ENCODE measurements at places on chromosomes 7 and 10.

DNA sequence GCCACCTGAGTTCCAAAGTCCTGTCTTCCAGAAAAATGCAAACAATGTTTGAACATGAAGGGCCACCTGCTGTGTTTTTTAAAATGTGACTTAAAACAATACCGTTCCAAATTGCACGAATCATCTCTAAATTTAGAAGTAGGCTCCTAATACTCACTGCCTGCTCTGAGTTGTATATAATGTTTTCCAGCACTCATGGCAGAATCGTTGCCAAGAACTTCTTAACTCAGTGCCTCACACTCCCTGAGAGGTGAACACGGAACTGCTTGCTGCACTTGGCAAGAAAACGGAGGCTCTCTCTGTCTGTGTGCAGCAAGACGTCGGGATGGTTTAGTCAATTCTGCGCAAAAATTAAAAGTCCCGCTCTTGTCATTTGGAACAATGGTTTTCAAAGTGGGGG, 757.3 kb upstream of the AUTS2 start:
- no peak for DNase-seq

- no peak for DNase-seq
Measured at GRCh38 chr7:150715738-150716137, 675 bp upstream of the GIMAP1 start.

GRCh38 chr10:84522612-84523462, 194.4 kb downstream of the CCSER2 start:
- DNase-seq, result no peak

DNA sequence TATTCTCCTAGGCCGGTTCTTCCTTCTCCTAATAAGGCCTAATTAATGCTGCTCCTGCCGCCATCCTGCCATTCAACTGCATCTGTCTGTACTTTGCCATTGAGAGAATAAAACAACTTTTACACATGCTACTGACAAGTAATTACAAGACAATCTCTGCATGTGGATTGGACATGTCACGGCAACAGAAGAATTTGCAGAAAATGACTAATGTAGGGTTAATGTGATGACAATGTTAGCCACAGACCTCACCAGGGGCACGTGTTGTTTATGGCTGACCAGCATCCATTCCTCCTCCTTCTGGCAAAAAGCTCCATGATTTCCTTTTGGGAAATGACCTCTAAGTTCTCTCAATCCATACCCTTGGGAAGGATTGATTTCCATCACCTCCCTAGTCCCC, 58.0 kb downstream of the NEBL start:
- no peak for DNase-seq

GRCh38 chr7:19161671-19162070, 16.4 kb upstream of the FERD3L start:
- DNase-seq, result no peak

DNA sequence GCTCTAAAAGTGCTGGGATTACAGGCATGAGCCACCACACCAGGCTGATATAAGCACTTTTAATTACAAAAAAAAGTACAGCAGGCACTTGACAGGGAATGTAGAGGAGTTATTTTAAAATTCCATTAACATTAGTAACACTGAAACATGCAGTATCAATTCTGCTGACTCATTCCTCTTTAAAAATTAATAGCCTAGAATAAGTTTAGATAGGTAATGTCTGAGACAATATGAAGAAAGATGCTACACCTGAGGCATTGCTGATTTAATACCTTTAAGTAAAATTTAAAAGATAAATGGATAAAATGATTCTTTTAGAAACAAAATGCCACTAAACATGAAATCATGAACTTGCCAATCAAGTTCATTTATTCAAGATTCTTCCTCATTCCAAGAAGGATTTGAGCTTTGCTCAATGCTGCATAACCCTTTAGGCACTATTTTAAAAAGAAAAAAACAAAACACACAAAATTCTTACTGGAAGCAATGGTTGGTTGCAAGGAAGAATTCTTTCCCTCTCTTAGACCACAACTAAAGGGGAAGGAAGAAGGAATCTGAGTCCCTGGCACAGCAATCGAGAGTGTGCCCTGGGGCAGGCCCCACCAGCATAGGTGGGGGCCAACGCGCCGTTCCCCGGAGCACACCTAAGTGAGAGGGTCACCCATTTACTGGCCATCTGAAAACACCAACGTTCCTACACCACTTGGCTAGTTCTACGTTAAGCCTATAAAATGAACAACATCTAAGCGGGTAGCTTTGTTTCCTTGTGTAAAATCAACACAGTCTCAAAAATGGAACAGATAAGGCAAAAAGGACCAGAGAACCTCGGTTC, 26.6 kb downstream of the ESYT2 start:
- no peak for DNase-seq

DNA sequence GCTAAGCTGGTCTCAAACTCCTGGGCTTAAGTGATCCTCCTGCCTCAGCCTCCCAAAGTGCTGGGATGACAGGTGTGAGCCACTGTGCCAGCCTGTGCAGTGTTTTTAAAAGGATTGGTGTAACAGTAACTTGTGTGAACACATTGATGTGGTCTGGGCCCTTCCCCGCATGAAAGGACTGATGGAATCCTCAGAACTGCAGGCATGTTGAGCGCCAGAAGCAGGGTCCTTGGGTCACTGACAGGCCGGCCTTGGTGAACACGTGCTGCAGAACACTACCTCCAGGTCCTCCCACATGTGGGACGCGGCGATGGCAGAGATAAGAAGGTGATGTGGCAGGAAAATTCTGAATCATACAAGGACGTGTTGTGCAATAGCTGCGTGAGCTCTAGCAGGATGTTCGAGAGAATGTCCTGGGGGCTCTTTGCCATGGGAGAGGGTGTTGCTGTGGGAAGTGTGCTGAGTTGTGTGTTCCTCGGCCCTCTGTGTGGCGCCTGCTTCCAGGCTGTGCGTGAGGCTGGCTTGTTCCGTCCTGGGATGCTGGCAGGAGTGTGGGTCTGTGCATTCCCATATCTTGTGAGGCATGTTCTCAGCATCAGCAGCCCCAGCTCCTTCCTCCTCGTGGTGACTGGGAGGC, 68.2 kb downstream of the DNAJB6 start:
- DNase-seq, result no peak

- no peak for DNase-seq
Measured at GRCh38 chr10:102407425-102408130, 11.0 kb downstream of the PSD start.

DNA sequence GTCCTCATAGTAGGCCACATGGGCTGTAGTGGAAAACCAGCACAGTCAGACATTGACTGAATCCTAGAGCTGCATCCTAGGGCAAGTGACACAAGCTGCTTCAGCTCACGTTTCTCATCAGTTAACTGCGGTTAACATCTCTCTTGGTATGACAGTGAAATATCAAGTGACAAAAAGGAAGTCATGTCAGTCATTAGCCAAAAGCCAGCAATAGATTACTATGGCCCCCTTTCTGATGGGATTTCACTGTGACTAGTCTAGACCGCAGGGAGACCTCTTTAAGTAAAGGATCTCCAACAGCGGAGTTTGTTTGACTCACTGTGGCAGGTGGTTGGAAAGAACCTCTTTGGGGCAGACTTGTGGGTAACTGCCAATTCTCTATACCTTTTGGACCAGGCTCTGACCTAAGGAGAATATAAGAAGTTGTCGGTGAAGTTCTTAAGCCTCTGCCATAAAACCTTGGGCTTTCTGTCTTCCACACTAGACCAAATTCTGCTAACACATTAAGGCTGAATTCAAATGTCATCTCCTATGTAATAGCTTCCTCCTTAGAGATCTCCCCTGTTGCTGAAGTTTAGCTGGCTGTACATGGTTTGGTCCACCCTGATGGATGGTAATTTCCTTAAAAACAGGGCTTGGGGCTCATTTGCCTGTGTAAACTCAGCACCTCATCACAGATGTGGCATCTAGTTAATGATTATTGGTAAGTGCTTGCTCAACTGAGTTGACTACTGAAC, 115.3 kb downstream of the SGMS1 start:
- DNase-seq, result no peak

GRCh38 chr7:137203351-137203750, 140.2 kb downstream of the PTN start:
- DNase-seq, result no peak

GRCh38 chr10:7956508-7956907, 98.0 kb upstream of the GATA3 start:
- no peak for DNase-seq

DNA sequence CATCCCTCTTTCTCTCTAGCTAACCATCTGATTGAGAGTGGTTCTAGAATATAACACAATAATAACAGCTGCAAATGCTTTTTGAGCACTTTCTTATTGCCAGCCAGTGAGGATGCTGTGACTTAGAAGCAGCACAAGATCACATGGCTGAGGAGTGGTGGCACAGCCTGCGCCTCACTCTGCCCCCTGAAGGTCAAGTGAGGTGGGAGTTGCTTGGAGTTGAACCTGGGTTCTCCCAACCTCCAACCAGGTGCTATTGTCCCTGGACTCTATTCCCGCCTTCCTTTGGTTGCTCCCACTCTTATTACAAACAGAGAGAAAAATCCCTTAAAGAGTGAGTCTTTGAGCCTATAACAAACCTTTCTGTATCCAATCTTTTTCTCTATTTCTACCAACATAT, 280.3 kb upstream of the PODXL start:
- DNase-seq, result no peak

DNA sequence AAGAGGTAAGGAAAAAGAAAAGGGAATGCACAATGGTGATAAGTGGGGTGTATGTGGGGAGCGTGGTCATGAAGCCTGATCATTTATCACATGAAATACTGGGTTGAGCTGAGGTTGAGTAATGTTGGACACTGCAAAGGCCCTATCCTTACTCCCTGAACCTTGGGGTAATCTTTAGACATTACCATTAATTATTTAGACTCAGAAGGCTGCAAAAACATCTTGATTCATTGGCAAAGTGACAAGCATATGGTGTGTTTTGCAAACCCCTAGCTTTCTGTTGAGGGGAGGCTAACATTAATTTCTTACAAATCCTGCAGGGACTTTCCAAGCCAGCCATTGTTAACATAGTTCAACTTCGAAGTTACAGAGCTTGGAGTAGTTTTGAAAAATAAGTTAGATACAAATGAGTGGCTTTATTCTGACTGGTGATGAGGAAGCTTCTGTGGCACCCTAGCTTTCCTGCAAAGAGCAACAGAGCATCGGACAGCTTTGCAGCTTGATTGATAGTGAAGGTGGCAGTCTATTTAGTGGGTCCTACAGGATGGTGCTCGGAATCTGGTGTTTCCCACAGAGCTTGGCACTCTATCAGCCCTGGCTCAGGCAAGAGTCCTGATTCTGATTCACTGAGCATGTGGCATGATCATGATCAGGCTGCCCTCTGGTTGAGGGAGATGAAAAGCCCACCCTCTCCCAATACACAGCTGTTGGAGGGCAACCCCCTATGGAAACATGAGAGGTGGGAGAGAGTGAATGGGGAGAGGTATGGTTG, 153.7 kb upstream of the NPVF start:
- DNase-seq, result no peak

- DNase-seq, result no peak
Measured at GRCh38 chr10:52280051-52280450, 34.0 kb upstream of the DKK1 start.

DNA sequence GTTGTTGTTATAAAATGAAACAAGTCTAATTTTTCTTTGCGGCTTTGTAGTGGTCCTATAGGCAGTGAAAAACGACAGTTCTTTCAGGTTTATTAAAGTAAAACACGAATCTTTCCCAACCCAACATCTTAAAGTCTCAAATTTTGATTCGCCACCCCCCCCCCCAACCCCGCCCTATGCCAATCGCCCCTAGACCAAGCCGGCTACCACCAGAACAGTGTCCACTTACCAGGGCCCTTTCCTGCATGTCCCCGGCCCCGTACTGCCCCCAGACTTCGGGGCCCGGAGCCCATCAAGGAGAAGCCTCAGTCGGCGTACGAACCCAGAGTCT, 335 bp upstream of the CHCHD1 start:
- no peak for DNase-seq

GRCh38 chr10:51255381-51255780, 181.1 kb downstream of the PRKG1 start:
- DNase-seq, result no peak

DNA sequence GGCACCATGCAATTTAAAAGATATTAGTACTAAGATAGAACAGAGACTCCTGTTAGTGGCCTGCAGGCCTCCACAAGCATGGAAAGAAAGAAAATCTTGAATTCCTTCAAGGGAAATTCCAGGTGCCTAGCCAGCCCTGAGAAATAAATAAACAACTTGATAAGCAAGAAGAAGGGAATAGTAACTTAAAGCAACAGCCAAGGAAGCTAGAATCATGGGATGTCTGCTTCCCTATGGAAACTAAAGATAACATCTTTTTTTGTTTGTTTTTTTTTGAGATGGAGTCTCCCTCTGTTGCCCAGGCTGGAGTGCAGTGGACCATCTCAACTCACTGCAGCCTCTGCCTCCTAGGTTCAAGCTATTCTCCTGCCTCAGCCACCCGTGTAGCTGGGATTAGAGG, 128.6 kb downstream of the SKIDA1 start:
- no peak for DNase-seq

DNA sequence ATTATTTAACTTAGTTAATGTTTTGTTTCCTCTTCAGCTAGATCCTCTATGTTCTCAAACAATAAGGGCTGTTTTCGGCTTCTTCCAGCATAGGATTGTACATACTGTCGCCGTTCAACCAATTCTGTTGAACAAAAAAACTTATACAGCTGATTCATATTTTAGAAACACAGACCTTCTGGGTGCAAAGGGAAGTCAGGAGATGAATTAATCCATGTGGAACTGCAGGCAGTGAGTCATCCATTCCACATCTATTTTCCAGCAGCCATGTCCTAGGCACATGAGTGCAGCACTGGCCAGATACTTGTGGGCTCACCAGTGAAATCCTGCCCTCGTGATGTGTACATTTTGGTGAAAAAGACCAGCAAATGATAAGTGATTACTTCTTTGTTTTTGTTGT, 163.2 kb downstream of the JAZF1 start:
- DNase-seq, result no peak

GRCh38 chr7:150953061-150953997, 24.8 kb downstream of the KCNH2 start:
- DNase-seq, result no peak

DNA sequence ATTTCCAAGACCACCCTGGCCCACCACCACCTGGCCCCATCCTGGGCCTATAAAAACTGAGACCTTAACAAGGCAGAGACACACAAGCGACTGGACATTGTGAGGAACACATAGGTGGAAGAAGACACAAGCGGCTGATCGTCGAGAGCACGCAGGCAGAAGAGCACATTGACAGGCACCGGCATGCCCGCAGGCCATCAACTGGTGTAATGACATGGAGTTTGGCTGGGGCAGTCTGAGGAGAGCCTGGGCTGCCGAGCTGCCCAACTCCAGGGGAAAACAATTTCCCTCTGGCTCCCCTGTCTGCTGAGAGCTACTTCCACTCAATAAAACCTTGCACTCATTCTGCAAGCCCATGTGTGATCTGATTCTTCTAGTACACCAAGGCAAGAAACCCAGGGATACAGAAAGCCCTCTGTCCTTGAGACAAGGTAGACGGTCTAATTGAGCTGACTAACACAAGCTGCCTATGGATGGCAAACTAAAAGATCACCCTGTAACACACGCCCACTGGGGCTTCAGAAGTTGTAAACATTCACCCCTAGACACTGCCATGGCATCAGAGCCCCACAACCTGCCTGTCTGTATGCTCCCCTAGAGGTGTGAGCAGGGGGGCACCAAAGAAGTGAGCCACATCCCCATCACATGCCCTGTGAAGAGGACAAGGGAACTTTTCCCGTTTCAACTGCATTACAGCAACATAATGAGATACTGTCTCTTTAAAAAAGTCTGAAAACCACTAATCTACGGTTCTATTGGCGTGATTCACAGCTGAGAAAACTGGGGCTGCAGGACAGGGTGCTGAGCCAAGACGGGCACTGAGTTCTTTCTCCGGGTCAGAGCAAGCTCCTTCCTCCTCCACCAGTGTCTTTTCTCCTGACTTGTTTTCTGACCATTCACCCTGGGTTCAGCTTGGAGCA, 18.5 kb upstream of the TNS3 start:
- no peak for DNase-seq

GRCh38 chr10:60646966-60647796, 131.1 kb upstream of the CDK1 start:
- peak; percentile 50 for DNase-seq

All from LNCaP clone FGC (cell line).